ENCODE measurements at places on chromosomes 4 and X. TPM values are rescaled to one million over a fixed set of nuclear protein-coding genes. Genes with fewer than 3 reads are reported as not detected.

FNIP2 gene
- total RNA-seq = 11.5 TPM

SPACA5 gene
- not detected for total RNA-seq

PHKA1 gene
- 10.2 TPM for total RNA-seq

TCP11X2 gene
- not detected for total RNA-seq

TRIM61 gene
- total RNA-seq = 3.4 TPM

CFAP99 gene
- total RNA-seq = not detected

AMER1 gene
- 4.3 TPM for total RNA-seq

LRIT3 gene
- 0.16 TPM for total RNA-seq

PHOX2B gene
- total RNA-seq = not detected

CACNA1F gene
- total RNA-seq = 0.72 TPM

NALF2 gene
- 0.19 TPM for total RNA-seq

NXF2B gene
- not detected for total RNA-seq

FBXO8 gene
- 17.4 TPM for total RNA-seq

ANOS1 gene
- total RNA-seq = not detected

WDR17 gene
- total RNA-seq = 1.9 TPM

VSIG4 gene
- total RNA-seq = not detected

CMC4 gene
- total RNA-seq = 5.0 TPM

TBX22 gene
- not detected for total RNA-seq

CXorf49 gene
- total RNA-seq = not detected

AVPR2 gene
- not detected for total RNA-seq

GLOD5 gene
- total RNA-seq = not detected

KCNE5 gene
- total RNA-seq = 0.42 TPM

NUP62CL gene
- total RNA-seq = 3.6 TPM

CT83 gene
- not detected for total RNA-seq

MAGEA6 gene
- not detected for total RNA-seq

FAM199X gene
- total RNA-seq = 8.1 TPM

GPAT3 gene
- 2.8 TPM for total RNA-seq

SERTM2 gene
- total RNA-seq = not detected

SLC2A9 gene
- 1.2 TPM for total RNA-seq

RNF128 gene
- total RNA-seq = not detected

HTATSF1 gene
- total RNA-seq = 40.4 TPM

SLC34A2 gene
- total RNA-seq = not detected

ATP8A1 gene
- 23.8 TPM for total RNA-seq

CSAG3 gene
- not detected for total RNA-seq

RASSF6 gene
- total RNA-seq = not detected

Data from activated naive CD8-positive, alpha-beta T cell treated with anti-CD3 and anti-CD28 coated beads for 36 hours (primary cell).